ENCODE measurements at places on chromosomes 2 and 18.

DNA sequence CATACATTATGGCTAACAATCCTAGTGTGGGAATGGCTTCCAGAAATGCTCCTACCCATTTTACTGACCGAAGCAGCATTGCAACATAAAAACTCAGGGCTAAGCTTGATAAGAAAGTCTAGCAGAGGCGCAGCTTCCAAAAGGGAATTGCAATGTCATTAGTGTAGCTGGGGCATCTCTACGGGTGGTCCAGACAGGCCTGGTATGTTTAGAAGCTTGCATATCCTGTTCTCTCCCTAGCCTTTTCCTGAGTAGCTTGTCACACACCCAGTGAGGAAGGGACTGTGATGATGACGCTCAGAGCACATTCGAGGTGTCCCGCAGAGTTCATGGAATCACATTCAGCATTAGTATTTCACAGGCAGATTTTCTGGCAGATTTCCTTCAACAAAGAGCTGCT lies 38.0 kb upstream of the COL5A2 start:
- no peak for DNase-seq

DNA sequence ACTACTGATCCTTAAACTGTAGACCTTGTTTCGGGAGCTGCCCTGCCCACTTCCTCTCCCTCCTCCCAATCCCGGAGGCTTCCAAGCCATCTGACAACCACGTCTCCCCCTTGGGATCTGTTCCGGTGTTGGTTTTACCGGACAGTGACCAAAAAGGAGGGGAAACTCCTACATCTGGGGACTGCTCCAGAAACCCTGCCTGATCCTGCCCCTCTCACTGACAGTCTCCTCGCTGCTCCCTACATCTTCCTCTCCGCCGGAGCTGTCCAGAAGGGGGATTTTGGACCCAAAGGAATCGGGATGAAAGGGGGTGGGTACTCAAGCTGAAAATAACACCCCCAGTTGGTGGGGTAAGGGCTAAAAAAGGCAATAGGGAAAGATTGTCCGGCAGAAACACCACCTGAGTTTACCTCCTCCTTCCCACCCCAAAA lies 1.5 kb downstream of the INO80D start:
- peak; percentile 41 for DNase-seq

DNA sequence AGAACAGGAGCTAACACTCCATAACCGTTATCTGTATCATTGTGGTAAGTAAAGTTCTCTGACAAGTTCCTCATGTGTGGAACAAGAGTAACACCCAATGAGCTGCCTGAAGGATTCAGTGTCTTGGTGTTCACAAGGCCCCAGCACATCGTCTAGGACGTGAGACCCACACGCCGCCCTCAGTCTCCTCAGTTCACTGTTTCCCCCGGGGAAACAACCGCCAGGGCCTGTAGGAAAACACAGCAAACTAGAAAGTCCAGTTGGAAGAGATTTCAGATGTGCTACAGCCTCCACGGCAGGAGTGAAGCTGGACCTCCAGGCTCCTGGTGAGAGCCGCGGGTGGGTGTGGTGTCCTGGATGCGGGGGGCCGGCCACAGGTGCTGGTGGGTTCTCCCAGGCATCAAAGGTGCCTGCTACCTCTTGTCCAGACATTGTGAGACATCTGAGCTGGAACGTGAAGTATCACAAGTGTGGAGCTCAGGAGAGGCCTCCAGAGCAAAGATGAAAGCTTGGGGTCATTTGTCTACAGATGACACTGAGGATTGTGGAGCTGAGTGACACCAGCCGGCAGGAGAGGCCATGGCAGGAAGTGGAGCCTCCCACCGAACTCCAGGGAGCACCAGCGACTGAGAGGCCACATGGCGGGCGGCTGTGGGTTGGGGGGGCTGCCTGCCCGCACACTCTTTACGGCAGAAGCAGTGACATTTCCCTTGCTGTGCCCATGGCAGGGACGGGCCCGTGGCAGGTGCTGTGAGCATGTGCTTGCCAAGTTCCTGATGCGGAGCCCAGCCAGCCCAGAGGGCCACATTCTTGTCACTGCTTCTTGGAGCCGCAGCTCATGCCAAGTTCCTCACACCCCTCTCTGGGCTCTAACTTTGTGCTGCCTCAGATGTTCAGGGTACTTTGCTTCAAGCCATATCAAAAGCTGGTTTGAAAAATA lies 131.2 kb downstream of the TMEM18 start:
- DNase-seq: no peak

GRCh38 chr2:58065248-58065647 lies 18.6 kb downstream of the VRK2 start:
- no peak for DNase-seq

DNA sequence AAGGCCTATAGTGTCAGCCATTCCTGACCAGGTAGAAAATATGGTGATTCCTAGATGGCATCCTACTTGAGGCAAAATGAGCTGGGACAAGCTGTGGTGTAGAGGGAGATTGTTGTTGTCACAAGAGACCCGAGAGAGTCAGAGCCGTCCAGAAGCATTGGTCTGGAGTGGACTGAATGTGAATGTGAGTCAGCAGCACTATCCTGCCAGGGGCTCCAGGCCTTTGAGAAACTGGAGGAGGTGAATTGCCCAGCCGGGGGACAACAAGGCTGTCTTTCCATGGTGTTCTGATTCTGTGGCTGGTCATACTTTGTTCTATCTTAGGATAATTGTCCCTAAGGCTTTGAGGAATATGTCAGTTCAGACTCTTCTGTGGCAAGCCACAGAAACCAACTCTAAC lies 29.4 kb upstream of the EIF2AK3 start:
- DNase-seq: no peak

DNA sequence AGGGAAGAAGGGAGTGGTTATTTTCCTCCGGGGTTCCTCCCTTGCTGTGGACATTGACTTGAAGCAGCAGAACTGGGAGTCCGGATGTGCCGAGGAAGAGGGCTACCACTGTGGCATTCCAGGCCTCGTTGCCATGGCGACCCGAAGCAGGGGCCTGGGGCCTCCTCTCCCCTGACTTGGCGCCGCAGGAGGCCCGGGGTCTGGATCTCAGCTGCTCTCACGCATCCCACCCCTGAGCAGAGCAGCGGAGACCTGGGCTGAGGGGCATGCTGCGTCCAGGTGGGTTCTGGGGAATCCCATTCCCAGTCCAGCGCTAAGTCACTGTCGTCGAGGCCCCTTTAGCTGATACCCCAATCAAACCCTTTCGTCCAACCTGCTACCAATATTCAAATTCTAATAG lies 100.2 kb downstream of the BCL11A start:
- DNase-seq: no peak

- peak; percentile 65 for DNase-seq
Observed at GRCh38 chr2:195562570-195563566, 94.2 kb upstream of the SLC39A10 start.

- DNase-seq: no peak
Observed at GRCh38 chr2:190340369-190340768, 3.0 kb upstream of the INPP1 start.

- no peak for DNase-seq
Observed at GRCh38 chr2:68195096-68195495, 37.4 kb downstream of the PNO1 start.

- DNase-seq: no peak
Observed at GRCh38 chr2:196677404-196677803, 37.9 kb downstream of the CCDC150 start.

GRCh38 chr2:23452853-23453420 lies 68.0 kb downstream of the KLHL29 start:
- DNase-seq: peak; percentile 32

DNA sequence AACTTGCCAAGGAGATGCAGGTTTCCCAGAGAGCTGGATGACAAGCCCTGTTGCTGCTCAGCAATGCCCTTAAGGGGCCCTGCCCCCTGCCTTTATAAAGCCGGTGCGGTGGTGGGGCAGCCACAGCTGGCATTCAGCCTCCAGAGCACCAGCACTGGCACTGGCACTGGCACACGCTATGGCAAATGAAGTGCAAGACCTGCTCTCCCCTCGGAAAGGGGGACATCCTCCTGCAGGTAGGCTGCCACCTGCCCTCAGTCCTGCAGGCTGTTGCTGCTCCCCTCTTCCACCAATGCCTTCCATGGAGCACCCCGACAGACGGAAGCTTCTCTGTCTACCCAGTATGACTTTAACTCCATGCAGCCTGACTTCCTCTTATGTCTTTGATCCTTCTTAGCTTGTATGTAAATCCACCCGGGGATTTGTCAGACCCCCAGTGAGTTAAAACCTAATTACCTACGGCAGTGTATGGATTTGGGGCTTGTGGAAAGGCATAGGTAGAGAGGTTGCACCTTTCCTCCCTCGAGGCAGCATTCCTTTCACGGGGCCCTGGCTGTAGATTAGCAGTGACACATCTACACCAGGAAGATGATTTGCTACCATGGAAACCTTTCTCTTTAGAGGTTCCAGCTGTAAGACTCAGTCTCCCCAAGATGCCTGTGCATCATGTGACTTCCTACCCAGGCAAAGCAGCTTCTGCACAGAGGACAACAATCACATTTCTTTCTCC lies at the start of gene DAPL1:
Gene DAPL1, plus strand, starts transcription at position 123 of the 730 bp plus-strand sequence. Its CDS starts 56 bp downstream, at position 179.
- no peak for DNase-seq

DNA sequence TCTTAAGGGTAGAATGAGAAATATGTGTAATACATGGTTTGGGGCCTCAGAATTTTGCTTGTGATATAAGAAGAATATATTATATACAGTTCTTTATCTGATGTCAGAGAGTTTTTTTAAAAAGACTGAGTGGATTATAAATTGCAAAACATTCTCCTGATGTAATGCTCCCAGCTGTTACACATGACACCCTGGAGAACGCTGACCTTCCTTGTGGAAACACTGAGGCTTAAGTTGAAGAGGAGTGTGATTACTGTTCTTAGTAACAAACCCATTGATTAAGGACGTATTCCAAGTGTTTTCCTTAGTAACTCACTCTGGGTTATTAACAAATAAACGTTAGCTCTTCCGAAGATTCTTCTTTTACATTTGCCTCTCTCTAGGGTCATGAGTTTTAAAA lies 1069.3 kb upstream of the CNTNAP5 start:
- DNase-seq: no peak

DNA sequence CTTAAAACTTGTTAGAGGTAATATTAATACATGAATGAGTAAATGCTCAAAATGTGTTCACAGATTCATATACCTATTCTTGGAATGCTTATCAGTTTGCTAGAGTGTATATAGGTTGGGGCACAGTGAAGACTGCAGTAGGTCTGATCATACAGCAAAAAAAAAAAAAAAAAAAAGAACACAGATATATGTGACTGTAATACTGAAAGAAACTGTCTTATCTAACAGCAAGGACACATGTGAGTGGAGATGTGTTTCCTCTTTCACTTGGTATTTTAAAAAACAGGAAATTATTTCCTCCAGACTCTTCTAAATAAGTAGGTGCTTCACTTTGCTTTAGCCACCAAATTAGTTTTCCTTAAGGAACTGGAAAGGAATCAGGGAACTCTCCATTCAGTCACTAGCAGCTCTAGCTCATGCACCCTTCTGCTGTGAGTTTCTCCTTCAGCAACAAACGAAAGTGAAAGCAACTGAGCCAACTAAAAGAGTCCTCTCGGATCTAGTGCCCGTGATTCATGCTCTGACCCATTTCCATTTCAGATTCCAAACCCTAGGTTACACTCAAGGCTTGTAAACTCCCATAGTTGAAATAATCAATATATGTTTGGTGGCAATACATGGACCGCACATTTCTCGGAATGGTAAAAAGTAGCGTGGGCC lies 98.5 kb downstream of the DSEL start:
- DNase-seq: peak; percentile 22

GRCh38 chr2:203394519-203395227 lies 66.5 kb downstream of the ABI2 start:
- no peak for DNase-seq

GRCh38 chr2:129009555-129010146 lies 691.0 kb upstream of the HS6ST1 start:
- no peak for DNase-seq

GRCh38 chr2:29012211-29012681 lies 31.1 kb downstream of the TOGARAM2 start:
- peak; percentile 61 for DNase-seq

GRCh38 chr18:62838475-62839098 lies 123.2 kb downstream of the PHLPP1 start:
- DNase-seq: no peak

DNA sequence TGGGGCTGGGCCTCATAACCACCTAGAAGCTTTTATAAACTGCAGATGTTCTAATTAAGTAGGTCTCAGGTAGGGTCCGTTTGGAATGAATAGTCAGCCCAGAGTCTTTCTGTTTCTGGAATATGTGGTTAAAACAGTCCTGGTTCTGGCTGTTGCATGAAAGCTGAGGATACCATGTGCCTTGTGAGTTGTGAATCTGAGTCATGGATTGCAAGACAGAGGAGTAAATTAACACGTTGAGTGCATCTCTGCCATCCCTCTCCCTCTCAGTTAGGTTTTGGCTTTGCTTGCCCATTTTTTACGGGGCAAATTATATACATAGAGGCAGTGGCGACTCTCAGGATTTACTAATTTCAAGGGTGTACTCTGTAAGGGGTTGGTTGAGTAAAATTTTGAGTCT lies 59.1 kb downstream of the NCK2 start:
- no peak for DNase-seq

DNA sequence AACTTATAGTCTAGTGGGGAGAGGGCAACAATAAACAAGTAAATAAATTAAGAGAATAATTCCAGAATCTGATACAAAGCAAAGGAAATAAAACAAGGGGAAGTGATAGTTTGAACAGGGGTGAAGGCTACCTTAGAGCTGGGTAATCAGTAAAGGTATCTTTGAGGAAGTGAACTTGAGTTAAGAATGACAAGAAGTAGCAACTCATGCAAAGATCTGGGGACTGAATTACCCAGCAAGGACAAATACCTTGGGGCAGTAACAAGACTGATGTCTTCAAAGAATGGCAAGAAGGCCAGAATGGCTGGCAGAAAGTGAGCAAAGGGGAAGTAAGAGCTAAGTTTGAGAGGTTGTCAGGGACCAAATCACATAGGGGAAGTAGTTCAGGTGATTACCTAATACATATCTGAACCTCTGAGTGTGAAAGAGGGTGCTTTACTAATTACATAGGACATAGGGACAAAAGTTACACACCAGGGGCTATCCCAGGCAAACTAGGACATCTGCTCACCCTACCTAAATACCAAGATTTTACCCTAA lies 244.6 kb upstream of the HNRNPA3 start:
- DNase-seq: no peak

GRCh38 chr2:148720501-148721001 lies 76.0 kb downstream of the EPC2 start:
- peak; percentile 51 for DNase-seq

- no peak for DNase-seq
Observed at GRCh38 chr2:31371691-31372090, 42.9 kb downstream of the XDH start.

GRCh38 chr2:122636097-122636496 lies 880.6 kb downstream of the TSN start:
- DNase-seq: no peak

DNA sequence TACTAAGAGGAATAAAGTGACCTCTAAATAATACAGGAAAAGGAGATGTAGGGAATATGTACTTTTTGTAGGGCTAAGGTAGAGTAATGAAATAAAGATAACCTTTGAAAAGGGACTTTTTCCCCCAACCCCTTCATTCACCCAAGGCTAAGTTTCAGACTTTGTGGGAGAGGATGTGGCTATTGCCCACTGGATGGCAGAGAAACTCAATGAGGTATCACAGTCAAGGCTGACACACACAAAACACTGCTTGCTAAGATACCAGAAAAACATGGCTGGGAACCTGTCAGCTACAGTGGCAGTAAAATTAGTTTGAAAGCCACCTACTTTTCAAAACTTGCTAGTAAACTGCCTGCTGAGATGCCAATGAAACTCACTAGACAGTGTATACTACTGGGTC lies 158.8 kb upstream of the WDSUB1 start:
- DNase-seq: no peak

GRCh38 chr2:74702001-74702715 lies 48.1 kb downstream of the SEMA4F start:
- no peak for DNase-seq

GRCh38 chr2:197058777-197059300 lies 132.3 kb upstream of the PGAP1 start:
- DNase-seq: no peak

GRCh38 chr2:232336981-232337720 lies 41.4 kb upstream of the ALPP start:
- DNase-seq: peak; percentile 3

All from activated CD4-positive, alpha-beta memory T cell treated with anti-CD3 and anti-CD28 coated beads for 36 hours (primary cell).